ENCODE measurements at places on chromosomes 6 and 20. TPM values are rescaled to one million over a fixed set of nuclear protein-coding genes. Genes with fewer than 3 reads are reported as not detected.

Gene PGC
- not detected for total RNA-seq

Gene SLC12A5
- 0.17 TPM for total RNA-seq

Gene XPO5
- 49.1 TPM for total RNA-seq

Gene EPPIN
- not detected for total RNA-seq
